NCI-H2171 treated with DMSO at 0.1 percent for 48 hours (cell line): ENCODE measurements at places on chromosomes 7 and 10.

DNA sequence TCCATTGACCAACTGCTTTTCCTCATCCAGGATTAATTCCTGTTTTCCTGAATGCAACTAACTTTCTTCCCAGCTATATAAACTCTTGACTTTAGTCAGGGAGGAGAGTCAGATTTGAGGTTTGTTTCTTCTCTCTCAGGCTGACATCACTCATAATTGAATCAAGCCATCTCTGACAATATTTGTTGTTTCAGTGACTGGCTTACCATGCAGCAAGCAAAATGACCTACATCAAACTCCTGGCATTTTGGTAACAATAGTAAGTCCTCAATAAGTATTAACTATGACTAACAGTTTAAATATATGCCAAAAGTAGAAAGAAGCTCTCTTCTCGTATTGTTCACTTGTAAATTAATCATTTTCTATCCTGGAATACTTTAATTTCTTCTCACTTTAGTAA is 625.7 kb upstream of the KCND2 start:
- no peak for DNase-seq

GRCh38 chr7:69364813-69365643 is 233.2 kb upstream of the AUTS2 start:
- no peak for DNase-seq

DNA sequence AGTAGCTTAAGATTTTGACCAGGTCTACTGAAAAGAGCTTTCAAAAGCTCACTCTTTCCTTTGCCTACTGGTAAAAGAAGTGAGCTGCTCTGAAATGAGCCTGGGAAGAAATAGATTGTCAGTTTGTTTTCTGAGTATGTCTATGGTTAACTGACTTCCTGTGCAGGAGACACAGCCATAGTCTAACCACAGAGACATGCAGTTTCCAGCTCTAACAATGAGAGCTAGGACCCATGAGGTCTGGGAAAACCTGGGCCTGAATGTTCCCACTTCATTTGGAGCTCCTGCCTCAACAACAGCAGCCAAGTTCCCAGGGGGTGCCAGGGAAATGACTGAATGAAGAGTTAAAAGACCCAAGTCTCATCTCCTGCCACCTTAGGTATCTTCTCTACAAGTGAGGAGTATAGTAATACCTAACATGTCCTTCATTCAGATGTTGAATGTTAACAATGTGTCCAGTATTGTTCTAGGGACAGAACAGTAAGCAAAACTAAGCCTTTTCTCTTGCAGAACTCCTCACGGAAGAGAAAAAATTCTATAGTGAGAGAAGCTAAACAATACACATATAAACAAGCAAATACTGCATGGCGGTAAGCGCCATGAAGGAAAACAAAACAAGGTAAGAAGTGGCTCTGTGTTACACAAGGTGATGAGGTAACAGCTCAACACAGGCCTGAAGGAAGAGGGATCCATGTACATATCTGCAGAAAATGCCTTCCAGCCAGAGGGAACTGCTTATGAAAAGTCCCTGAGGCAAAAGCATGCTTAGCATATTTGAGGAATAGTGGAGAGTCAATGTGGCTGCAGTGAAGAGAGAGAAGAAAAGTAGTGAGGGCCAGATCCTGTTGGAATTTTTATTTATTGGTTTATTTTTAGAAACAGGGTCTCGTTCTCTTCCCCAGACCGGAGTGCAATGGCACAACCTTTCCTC is 26.4 kb upstream of the ANKRD1 start:
- DNase-seq = no peak

DNA sequence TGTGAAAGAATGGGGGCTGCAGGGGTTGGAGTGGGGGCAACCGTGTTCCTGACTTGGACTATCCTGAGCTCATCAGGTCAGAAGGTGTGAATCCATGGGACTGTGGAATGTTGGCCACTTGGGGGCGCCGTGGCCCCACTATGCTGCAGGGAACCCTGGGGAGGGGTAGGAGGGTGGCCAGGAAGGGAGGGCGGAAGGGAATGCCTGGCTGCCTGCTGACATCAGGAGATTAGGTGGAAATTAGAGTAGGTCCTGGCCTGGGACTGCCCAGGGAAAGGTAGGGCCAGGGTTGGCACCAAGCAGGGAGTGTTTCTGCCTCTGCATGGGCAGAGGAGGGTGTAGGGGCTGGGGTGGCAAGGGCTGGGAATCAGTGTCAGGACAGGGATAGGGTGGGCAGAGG is 65.8 kb upstream of the PRSS58 start:
- peak; percentile 59 for DNase-seq

GRCh38 chr7:74627661-74628411 is 29.7 kb upstream of the GTF2I start:
- peak; percentile 98 for DNase-seq

GRCh38 chr7:121178869-121179497 is 149.8 kb upstream of the WNT16 start:
- no peak for DNase-seq

GRCh38 chr10:119335671-119336353 is 128.4 kb downstream of the GRK5 start:
- no peak for DNase-seq

DNA sequence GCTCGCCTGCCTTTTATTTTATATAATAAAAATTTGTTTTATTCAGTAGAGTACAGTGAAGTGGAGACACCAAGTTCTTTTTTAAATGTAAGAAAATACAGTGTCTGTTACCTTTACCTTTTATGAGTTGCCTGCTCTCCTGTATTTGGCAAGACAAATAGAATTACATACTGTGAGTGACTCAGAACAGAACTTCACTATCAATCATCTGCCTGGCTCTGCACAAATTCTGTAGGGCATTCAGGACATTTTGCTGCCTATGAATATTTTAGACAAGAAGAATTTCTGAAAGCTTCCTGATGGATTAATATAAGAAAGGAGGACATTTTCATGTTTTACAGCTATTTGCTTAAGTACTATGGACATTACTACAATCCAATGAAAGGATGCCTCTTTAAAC is 135.4 kb upstream of the PHF14 start:
- DNase-seq = no peak

DNA sequence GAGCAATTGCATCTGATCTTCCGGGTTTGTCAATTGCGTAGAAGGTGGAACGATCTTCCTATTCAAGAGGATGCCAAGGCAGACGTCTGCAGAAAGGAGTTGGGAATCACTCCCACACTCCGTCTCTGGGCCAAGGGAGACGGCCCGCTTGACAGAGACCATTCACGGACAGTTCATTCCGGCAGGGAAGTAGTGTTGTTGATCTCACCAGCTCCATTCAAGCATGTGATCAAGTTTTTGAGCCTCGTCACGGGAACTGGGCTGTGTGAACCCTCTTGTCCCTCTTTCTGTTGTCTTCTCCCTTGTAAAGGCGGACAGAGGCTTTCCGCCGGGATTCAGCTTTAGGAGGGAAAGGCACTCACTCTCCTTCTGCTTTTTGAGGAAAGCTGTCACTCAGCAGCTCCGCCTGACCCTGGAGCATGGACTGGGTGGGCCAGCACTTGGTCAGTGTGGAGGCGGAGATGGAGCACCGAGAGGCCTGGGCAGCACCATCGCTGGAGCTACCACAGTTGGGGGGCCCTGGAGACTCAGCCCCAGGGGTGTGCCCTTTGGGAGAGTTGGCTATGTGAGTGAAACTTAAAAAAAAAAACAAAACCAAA is 44.9 kb downstream of the SPDYE5 start:
- no peak for DNase-seq

GRCh38 chr10:7036951-7037350 is 373.9 kb downstream of the SFMBT2 start:
- DNase-seq = no peak

DNA sequence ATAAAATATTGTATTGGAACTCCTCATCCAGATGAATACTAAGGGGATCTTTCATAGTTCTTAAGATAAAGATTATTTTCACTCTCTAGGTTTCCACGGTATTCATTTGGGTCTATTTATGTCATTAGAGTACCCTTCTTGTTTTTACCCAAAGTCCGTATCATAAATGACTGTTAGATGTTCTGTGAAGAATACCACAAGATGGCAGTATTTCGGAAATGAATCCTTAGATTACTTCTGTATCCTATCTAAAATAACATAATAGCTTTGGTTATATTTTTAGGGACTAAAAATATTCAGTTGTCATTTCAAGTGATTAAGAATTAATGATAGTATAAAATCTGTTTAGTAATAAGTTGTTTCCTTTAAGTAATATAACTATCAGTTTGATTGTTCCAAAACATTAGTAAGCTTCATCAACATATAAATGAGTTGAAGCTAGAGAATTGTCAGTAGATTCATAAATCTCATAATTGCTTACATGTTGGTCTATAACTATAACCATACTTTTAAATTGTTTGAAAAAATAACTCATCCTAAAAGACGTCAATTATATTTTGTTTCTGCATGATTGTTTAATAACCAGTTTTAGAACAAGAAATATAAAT is 337.5 kb upstream of the KCND2 start:
- peak; percentile 21 for DNase-seq

DNA sequence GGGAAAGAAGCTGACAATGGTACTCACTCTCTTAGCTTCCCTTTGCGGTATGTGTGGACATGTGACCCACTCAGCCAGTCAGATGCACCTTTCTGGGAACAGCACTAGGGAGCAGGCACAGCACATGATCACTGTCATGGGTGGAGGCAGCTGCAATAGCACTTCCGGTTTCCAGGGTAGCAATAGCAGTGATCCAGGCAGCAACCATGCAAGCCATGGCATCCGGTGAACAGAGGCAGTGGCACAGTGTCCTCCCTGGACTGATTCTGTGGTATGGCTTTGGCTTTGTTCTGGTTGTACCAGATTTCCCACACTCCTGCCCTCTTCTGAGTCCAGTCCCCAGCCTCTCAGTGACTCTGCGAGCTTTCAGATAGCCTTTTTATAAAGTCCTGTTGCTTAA is 86.8 kb upstream of the NAMPT start:
- DNase-seq = no peak

GRCh38 chr10:73163096-73163495 is 4.7 kb downstream of the ECD start:
- no peak for DNase-seq

GRCh38 chr7:121499624-121500023 is 103.5 kb upstream of the FAM3C start:
- DNase-seq = no peak

- peak; percentile 22 for DNase-seq
Observed at GRCh38 chr7:24477398-24478136, 95.7 kb upstream of the PALS2 start.

DNA sequence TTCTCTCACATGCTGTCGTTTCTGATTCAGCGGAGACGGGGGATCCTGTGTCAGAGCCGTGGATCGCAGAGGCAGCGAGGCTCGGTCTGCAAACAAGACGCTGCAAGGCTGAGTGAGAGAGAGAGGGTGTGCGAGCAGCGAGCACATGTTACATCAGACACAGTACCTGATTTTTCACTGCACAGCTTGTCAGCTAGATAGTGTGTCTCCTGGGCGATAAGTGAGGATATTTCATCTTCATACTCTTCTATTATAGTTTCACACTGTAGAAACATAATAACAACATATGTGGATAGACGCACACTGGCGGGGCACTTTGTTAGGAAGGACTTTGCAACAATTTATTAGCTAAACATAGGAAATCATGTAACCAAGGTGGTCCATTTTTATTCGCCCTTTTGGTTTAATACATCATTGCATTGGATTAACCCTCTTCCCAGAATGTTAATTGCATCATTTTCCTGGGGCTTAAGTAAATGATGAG is 39.5 kb downstream of the CNPY1 start:
- peak; percentile 27 for DNase-seq

- DNase-seq = no peak
Observed at GRCh38 chr7:130135208-130136205, 65.2 kb downstream of the KLHDC10 start.

GRCh38 chr10:32141018-32141807 is 85.0 kb upstream of the KIF5B start:
- no peak for DNase-seq

DNA sequence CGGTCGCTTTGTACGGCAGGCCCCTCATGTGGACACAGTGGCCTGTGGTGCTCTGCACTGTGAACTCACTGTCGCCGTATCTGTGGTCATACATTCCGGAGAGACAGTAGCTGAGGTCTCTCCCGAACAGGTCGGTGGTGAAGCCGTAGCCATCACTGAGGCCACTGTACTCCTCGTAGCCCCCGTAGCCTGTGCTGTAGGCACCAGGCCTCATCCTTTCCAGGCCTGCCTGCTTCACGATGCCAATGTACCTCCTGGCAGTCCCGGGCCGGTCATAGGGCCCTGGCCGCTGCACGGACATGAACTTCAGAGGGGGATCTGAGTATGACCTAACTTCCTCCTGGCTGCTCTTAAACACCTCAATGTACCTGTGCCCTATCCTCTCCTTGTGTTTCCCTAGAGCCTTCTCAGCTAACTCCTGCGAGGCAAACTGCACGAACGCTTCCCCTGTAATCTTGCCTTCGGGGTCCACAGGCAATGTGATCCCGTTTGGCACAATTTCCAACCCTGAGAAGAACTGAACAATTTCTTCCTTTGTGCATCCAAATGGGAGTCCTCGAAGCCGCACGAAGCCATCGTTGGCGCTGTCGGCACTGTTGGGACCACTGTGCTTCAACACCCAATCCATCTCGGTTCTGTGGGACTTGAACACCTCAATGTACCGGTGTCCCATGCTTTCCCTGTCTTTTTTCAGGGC is 15.7 kb downstream of the FXYD4 start:
- DNase-seq = no peak

DNA sequence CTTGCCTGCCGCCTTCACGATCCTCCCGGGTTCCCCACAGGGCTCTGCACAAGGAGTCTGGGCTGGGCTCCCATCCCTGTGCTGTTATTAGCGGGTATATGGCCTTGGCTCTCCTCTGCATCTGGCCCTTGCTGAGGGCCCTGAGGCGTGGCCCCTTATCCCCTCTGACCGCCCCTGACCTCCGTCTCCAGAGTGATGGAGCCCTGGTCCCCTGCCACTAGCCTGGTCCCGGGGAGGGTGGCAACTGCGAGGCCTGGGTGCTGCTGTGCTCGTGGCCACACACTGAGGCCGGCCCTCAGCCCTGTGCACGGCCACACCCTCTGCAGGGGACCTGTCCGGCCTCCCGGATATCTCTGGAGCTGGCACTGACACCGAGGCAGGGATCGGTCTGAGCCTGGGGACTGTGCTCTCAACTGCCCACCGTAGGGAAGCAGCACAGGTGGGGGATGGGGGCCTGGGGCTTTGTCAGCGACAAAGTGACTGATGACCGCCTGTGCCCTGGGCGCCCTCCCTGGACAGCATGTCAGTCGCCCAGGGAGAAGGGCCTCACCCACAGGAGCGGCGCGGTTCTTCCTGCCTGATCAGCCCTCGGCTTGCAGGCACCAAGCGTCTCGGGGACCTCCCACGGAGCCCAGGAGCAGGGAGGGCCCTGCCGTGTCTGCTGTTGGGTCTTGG is 72.4 kb downstream of the NKX6-2 start:
- no peak for DNase-seq

- DNase-seq = no peak
Observed at GRCh38 chr10:77774940-77775391, 137.4 kb upstream of the KCNMA1 start.

DNA sequence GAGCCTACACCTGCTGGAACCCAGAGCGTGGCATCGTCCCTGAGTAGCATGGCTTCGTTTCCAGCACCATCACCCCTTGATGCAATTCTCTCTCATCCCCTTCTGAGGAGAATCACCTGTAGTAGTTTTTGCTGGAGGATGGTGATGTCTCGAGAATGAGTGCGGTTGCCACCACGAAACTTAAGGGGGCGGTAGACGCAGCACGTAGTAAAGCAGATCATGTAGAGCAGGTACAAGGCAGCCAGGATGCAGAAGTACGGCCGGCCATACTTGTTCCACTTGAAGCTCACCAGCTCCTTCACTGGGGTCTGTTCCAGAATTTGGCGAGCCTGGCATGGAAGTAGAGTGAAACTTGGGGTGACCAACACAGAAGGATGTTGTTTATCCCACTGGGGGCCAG is 8.1 kb downstream of the TRPV5 start:
- DNase-seq = no peak

- DNase-seq = no peak
Observed at GRCh38 chr7:107726356-107727130, 17.4 kb upstream of the CBLL1 start.
